ENCODE measurements at places on chromosomes 2 and 18. TPM values are rescaled to one million over a fixed set of nuclear protein-coding genes. Genes with fewer than 3 reads are reported as not detected.

Gene ALKAL2
- total RNA-seq, result not detected

Gene CYP27A1
- 18.2 TPM for total RNA-seq

Gene SLC4A3
- total RNA-seq, result under 0.01 TPM

Gene GKN1
- total RNA-seq, result not detected

Gene ZC3H8
- 3.3 TPM for total RNA-seq

Gene ALLC
- total RNA-seq, result not detected

Gene PARD3B
- total RNA-seq, result 5.8 TPM

Gene RGPD3
- 0.32 TPM for total RNA-seq

Gene EFHD1
- total RNA-seq, result not detected

Gene VIT
- total RNA-seq, result 0.76 TPM

Gene KIDINS220
- total RNA-seq, result 44.8 TPM

Gene TGIF1
- 144 TPM for total RNA-seq

Gene ATL2
- 176 TPM for total RNA-seq

Gene CD8B2
- total RNA-seq, result not detected

Gene AFF3
- not detected for total RNA-seq

Gene CDH19
- total RNA-seq, result not detected

Gene SPATA3
- not detected for total RNA-seq

Gene GAL3ST2
- total RNA-seq, result not detected

Gene GRP
- total RNA-seq, result not detected

Gene DNAJC5G
- total RNA-seq, result not detected

Gene AQP12B
- total RNA-seq, result not detected

Gene STK16
- 42.6 TPM for total RNA-seq

Gene RGPD8
- total RNA-seq, result 16.3 TPM

Gene UGT1A3
- total RNA-seq, result not detected

Gene LRRTM1
- total RNA-seq, result not detected

Gene LYPD6B
- total RNA-seq, result not detected

Gene IL37
- not detected for total RNA-seq
